ENCODE measurements at places on chromosomes 16 and 17. TPM values are rescaled to one million over a fixed set of nuclear protein-coding genes. Genes with fewer than 3 reads are reported as not detected.

- DNase-seq: peak; percentile 90
Observed at GRCh38 chr17:3935140-3935542, 18.9 kb upstream of the P2RX1 start.

DNA sequence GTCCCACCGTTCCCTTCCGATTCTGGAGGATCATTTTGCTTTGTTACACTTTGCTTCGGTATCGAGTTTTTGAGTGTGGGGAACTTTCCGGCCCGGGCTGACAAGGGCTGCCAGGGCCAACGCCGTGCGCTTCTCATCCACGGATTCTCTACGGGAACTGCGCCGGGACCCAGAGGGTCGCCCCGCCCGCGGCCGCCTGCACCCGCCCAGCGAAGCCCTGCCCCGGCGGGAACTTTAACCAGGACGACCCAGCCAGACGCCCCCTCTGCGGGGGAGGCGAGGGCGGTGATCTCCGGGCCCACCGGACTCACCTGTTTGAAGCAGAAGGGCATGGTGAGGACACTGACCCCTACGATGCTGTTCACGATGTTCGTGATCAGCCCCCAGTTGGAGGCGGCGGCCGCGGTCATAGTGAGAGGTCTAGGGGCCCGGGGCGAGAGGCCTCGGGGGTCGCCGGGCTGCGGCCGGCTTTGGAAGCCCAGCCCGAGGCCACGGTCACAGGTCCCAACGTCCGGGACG is 536 bp downstream of the SLC38A10 start:
- peak; percentile 45 for DNase-seq

DNA sequence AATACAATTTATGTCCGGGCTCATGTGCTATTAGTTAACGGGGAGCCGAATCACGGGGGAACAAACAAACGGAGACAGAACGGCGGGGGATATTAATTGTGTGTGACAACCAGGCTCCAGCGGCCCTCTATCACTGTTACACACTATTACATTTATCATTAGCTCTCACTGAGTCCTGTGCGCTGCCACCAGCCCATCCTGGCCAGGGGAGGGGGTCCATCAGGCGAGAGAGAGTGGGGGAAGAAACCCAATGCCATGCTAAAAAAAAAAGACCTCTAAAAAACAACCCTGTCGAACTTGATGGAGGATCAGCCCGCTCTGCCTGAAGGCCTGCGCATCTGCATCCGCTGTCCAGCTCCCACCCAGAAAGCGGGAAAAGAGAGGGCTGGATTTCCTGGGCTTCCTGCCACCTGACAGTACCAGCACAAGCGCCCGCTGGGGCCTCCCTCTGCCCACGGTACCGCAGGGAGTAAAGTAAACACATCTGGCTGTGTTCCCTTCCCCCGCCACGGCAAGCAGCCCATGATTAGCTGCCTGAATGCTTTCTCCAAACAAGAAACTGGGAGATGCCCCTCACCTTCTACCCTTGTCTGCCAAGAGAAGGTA is 41.7 kb downstream of the PIPOX start:
- peak; percentile 42 for DNase-seq

- no peak for DNase-seq
Observed at GRCh38 chr16:18803569-18804462, 2.5 kb upstream of the ARL6IP1 start.

- no peak for DNase-seq
Observed at GRCh38 chr17:19904412-19904811, 36.7 kb upstream of the ULK2 start.

Gene PABPN1L
- total RNA-seq: not detected

DNA sequence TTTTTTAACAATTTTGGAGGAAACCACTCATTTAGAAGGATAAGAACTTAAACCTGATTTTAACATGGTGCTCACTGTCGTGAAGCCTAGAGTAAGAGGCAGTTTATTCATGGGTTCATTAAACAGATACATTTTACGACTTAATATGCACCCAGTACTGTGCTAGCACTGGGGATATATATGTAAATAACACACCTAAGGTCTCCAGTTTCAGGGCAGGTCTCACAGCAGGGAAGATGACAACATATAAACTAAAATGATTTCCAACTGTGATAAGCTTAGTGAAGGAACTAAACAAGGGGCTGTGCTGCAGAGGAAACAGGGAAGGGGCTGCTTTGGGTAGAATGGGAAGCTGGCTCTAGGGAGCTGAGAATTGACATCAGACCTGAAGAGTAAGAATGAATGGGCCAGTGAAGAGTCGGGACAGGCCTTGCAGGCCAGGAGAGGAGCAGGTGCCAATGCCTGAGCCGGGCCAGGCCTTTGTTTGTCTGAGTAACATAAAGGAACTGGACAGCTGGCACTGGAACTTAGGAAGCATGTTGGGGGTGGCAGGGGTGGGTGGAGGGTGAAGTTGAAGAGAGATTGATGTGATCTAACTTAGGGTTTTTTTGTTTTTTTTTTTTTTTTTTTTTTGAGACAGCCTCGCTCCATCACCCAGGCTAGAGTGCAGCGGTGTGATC is 12.1 kb downstream of the NT5M start:
- no peak for DNase-seq

DNA sequence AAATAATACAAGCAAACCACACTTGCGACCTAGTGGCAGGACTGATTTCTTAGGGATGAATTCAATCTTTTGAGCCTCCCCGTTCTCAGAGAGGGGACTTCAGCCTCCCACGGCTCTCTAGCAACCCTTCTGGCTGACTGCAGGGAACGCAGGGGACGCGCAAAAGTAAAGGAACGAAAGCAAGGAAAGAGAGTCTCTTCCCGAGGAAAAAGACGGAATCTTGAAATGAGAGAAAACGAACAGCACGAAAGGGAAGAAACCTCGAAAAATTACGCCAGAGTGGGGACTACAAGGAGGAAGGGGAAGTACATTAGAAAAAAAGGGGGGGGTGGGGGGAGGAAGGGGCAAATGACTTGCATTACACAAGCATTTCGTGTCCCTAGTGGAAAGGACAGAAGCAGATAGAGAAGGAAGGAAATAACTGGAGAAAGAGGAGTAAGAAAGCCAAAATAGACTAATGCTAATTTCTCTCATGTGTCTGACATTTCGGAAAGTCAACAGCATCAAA is 1.2 kb downstream of the GRB2 start:
- DNase-seq: peak; percentile 89

DNA sequence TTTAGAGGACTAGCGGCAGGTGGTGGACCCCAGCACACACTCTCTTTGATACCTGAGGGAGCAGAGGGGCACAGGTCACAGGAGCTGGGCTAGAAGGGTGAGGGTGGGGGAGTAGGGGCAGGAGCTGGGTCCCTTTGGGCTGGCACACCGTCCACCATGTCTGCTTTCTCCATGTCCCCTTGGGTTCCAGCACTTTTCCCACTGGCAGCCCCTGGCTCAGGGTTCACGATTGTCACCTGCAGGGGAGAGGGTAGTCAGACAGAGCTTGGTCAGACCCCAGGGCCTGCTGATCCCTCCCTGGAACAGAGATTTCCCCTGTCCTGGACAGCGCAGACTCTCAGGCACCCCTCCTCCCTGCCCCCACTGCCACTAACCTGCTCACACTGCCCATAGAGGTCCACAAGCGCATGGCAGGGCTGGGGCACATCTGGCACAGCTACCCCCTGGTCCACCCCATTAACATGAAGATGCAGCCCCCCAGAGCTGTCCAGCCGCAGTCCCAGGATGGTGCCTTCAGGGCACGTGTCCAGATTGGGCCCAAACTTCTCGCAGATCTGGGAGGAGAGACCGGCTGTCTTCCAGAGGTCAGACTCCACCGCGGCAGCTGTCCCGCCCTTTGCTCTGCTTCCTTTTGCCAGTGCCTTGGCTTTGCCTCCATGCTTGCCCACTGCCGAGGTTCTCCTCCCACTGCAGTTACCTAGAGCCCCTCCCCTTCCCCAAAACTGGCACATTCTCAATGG is 3.1 kb upstream of the GPS2 start:
- DNase-seq: no peak

Data from neural progenitor cell (in vitro differentiated cells).